ENCODE measurements at places on chromosomes 2 and 18. TPM values are rescaled to one million over a fixed set of nuclear protein-coding genes. Genes with fewer than 3 reads are reported as not detected.
A peak's percentile ranks its signal among the peaks of the same experiment; 100 is the strongest.

Gene UGT1A4
- polyA plus RNA-seq: not detected

Gene SERPINB11
- polyA plus RNA-seq: not detected

Gene SCYGR3
- polyA plus RNA-seq: not detected

Gene SOX11
- not detected for polyA plus RNA-seq

Gene POTEE
- polyA plus RNA-seq: 0.38 TPM

Gene TRIM43
- not detected for polyA plus RNA-seq

Gene LBX2
- 6.4 TPM for polyA plus RNA-seq

DNA sequence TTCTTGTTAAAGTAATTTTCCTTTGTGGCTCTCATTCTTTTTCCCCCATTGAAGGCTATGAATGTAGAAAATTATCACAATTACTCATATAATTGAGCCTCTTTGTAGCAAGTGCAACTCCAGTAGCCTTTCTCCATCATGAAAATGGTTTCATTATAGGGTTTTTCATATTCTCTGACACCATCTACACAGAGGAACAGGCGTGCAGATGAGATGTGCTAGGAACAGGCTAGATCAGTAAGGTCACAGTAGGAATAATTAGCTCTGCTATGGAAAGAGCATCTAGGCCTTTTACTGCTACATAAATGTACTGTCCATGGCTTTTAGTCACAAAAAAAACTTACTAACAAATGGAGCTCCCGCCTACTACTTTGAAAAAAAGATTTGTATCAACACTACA, 12.6 kb upstream of the DLX1 start:
- peaks cover 19% of the 10 kb centered on the region for H3K4me1 ChIP-seq
- H3K36me3 ChIP-seq: no peaks in the 10 kb centered on the region
- H3K4me3 ChIP-seq: no peak overlapping the region
- no peaks in the 10 kb centered on the region for H3K27me3 ChIP-seq

DNA sequence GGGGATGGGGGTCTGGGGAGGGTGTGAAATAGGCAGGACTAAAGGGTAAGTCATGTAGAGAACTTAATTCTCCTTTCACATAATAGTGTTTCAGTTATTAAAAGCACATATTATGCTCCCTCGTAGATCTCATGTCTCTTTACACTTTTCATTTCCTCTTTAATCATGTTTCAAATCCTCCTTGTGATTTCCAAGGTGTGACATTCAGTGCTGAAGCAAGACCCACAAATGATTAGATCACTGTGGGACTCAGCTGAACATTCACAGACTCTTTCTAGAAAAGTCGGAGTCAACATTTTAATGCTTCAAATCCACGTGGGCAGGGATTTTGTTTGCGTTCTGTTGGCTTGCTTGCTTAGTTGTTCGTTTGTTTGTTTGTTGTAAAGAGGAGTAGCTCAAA, 34.7 kb upstream of the CALCRL start:
- no peak overlapping the region for H3K4me3 ChIP-seq
- no peak overlapping the region for H3K27ac ChIP-seq
- no peak for DNase-seq
- no peaks in the 10 kb centered on the region for H3K4me1 ChIP-seq
- H3K27me3 ChIP-seq: no peaks in the 10 kb centered on the region

- H3K4me3 ChIP-seq: peak overlapping the region; percentile 60
- peak; percentile 70 for DNase-seq
- H3K27me3 ChIP-seq: peaks cover 57% of the 10 kb centered on the region
- no peaks in the 10 kb centered on the region for H3K36me3 ChIP-seq
These were observed 44.7 kb downstream of the MRPS5 start for GRCh38 chr2:95076705-95077529.

DNA sequence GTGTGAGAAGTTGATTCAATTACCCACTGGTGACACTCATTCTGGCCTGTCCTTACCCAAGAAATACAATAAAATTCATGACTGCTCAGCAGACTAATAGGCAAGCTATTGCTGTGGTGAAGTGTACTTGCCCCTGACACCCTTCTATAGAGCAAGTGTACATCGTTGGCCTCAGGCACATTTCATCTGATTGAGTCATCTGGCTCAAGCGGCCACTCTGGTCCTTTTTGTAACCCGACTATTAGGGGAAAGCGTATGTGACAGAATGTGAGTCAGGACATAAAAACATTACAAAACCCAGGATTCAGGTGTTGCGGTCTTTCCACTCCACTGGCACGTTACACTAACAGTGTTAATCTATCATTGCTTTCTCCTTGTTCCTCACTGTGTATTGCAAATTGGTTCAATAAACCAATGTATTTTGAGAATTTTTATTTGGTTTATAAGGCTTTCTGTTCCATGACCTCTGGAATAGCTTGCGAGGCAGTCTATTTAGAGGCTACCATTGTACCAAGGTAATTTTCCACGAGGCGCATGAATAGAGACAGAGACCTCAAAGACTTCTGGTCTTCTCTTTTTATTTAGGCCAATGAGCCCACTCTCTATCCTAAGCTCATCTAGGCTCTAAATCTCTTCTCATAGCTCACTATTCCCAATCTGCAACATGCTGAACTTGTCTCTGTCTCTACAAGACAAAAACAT, 10.2 kb upstream of the TTC32 start:
- H3K27me3 ChIP-seq: no peaks in the 10 kb centered on the region
- no peaks in the 10 kb centered on the region for H3K4me1 ChIP-seq
- H3K4me3 ChIP-seq: no peak overlapping the region
- no peak for DNase-seq

GRCh38 chr2:133739039-133739438, 170.8 kb upstream of the NCKAP5 start:
- no peak for DNase-seq
- no peak overlapping the region for H3K4me3 ChIP-seq
- H3K36me3 ChIP-seq: no peaks in the 10 kb centered on the region
- H3K27me3 ChIP-seq: no peaks in the 10 kb centered on the region
- no peak overlapping the region for H3K27ac ChIP-seq
